ENCODE measurements at places on chromosomes 2 and 18.

DNA sequence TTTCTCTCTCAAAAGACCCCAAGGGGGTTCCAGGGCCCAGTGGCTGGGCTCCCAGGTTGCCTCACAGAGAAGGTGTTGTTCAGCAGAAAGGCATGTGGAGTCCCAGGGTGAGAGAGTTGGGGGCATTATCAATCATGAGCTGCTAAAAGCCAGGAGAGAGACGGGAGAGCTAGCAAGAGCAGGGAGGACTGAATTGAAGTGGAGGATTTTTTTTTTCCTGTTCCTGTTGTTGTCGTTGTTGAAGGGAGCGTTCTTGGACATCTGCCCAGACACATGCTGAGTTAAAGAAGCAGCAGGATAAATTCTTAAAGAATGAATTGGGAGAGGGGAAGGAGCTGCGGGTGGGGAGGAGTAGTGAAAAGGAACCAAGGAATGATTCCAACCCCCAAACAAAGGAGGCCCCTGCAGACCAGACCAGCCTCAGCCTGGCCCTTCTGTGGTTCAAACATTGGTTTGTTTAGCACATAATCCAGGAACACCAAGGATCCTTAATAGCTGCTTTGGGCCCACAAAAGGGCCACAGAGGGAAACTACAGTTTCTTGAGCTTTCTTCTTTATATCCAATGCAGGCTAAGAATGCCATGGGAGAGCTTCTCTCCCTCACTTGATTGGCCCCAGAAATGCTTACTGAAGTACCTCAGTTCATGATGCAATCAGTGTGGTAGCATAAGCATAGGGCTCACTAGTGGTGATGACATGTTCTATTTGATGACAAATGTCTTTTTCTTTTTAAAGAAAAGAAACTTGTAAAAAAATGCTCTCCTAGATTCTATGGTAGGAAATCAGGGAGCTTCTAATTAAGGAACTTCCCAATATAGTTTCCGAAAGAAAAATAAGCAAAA lies 146.0 kb downstream of the SETBP1 start:
- DNase-seq, result no peak

- no peak for DNase-seq
Observed at GRCh38 chr2:154158101-154158500, 286.4 kb downstream of the GALNT13 start.

- no peak for DNase-seq
Observed at GRCh38 chr2:220318037-220318436, 690.6 kb downstream of the SLC4A3 start.

DNA sequence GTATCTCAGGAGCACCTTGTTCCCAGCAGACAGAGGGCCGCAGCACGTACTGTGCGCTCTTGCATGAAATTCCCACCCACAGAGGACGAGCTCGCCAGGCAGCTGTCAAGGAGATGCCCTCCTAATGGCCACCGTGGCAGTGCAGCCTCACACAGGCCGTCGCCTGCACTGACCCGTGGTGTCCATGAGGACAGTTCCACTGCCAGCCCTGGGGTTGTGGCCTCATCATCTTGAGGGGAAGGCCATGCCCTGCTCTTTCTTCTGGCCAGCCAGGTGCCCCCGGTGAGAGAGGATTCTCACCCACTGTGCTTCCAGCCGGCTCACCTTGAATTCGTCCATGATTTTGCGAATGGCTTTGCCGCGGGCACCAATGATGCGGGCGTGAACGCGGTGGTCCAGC lies 42.0 kb downstream of the ANO7 start:
- no peak for DNase-seq

DNA sequence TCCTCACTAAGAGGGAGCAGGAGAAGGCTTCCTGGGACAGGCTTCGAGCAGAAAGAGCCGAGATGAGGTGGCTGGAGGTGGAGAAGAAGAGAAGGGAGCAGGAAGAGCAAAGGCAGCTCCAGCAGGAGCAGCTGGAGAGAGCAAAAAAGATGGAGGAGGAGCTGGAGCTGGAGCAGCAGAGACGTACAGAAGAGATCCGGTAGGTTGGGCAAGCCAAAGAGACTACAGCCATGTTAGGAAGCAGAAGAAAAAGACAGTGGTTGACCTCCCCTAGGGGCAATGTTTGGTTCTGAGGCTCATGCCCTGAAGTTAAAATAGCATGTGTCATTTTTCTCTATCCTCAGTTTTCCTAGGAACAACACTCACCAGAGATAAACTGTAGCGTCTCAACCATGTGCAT lies 45.1 kb downstream of the SUMO1 start:
- no peak for DNase-seq

DNA sequence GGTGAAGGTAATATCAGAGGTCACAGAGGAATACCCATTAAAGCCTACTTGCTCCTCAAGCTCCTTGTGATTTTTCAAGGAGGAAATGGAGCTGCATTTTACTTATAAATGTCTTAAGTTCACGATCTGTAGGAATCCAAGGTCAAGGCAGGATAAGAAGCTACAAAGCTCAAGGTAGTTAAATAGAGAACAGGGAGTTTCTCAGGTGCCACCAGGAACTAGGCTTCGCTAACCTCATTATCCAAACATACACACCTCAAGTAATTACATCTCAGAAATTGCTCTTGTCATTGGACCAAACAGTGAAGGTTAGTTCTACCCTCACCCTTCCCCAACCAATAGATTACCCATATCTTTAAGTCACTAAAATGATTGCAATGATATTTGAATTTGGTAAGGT lies 317.4 kb upstream of the HNRNPA3 start:
- no peak for DNase-seq

- DNase-seq, result no peak
Observed at GRCh38 chr2:147688242-147688641, 156.6 kb upstream of the ACVR2A start.

- DNase-seq, result no peak
Observed at GRCh38 chr2:66490588-66491001, 55.7 kb downstream of the MEIS1 start.

- DNase-seq, result no peak
Observed at GRCh38 chr2:130337735-130338325, 4.9 kb upstream of the IMP4 start.

DNA sequence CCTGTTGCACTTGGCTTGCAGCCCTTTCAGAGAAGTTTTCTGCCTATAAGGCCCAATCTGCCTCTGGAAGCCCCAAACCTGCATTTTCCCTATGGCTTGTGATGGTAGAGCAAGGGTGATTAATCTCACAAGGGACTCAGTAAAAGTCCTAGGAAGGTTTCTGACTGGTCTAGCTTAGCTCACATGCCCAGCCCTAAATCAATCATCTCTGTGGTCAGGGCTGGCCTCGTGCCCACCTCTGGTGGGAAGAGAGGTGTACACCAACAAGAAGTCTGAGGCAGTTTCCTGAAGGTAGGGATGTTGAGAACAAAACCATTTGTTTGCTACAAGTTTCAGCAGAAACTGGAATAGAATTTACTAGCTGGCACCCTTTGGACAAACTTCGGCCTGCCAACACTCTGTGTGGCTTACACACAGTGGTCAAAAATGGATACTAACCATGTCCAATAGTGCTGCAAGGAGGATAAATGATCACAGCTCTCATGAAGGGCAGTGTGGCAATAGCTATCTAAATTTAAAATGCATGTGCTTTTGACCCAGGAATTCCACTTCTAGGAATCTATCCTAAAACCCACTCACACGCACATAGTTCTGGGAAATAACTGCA lies 96.4 kb downstream of the EN1 start:
- DNase-seq, result no peak

DNA sequence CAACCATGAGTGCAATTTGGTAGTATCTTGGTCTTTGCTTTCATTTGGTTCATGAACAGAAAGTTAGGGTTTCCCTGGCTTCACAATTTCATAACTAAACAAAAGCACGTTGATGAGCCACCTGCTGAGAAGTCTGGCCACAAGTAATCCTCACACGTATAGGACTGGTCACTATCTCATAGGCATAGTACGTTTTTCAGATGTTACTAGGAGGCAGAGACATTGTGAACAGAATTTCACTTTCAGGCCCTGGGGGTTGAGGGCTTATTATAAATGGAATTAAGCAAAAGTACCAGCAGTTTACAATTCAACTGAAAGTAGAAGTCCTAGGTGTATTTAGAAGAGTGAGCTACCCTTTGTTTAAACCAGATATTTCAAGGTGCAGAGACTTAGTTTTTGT lies 277.1 kb downstream of the ALPK2 start:
- DNase-seq, result no peak
